ENCODE measurements at places on chromosomes 2 and 18. TPM values are rescaled to one million over a fixed set of nuclear protein-coding genes. Genes with fewer than 3 reads are reported as not detected.

The MAP3K19 gene
- not detected for total RNA-seq

The TGOLN2 gene
- 199 TPM for total RNA-seq

The ANKRD44 gene
- total RNA-seq: 145 TPM

The PTPRN gene
- total RNA-seq: not detected

- no peak for DNase-seq
- no peaks in the 10 kb centered on the region for H3K36me3 ChIP-seq
- peak overlapping the region; percentile 29 for H3K27ac ChIP-seq
- no peak overlapping the region for H3K4me3 ChIP-seq
Observed at GRCh38 chr2:46862514-46862913, 53.1 kb downstream of the MCFD2 start.

DNA sequence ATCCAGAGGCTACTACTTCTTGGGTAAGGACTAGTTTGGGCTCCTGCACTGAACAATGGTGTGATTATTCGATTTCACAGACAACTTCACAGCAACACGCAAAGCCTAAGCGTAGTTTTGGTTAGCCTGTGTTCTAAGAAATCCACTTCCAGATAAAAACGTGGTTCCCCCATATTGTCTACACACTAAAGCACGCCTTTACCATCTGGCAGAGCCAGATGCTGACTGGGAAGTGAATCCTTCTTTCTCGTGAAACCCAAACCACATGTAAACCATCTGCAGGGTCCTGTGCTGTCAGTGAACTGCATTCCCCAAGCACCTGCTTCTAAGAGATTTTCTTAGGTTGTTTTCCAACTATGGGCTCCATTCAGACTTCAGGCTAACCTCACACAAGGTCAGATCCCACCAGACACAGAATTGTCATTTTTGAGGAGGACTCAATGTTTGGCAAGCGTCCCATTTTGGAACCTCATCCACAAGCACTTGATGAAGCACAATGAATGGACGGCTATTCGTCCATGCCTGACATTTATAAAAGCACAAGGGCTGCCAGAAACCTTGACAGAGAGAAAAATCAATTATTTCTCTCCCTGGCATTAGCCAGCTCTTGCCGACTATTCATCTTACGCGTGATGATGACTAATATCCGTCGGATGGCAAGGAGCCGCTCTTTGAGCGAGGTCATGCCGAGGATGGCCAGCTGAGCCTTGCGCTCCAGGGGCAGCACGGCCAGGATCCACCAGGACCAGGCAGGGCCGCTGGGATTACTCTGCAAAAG, 38.4 kb downstream of the LONRF2 start:
- no peak overlapping the region for H3K4me3 ChIP-seq
- no peaks in the 10 kb centered on the region for H3K36me3 ChIP-seq
- H3K27ac ChIP-seq: no peak overlapping the region
- no peak for DNase-seq
- H3K4me1 ChIP-seq: no peaks in the 10 kb centered on the region
- H3K27me3 ChIP-seq: no peaks in the 10 kb centered on the region

GRCh38 chr2:158491072-158491471, 34.3 kb downstream of the PKP4 start:
- H3K27me3 ChIP-seq: no peaks in the 10 kb centered on the region
- no peak for DNase-seq
- no peaks in the 10 kb centered on the region for H3K36me3 ChIP-seq
- no peak overlapping the region for H3K4me3 ChIP-seq
- H3K4me1 ChIP-seq: peaks cover 18% of the 10 kb centered on the region
- H3K27ac ChIP-seq: no peak overlapping the region

- peaks cover 4% of the 10 kb centered on the region for H3K4me1 ChIP-seq
- H3K27me3 ChIP-seq: no peaks in the 10 kb centered on the region
- no peak for DNase-seq
Observed at GRCh38 chr18:10936176-10937053, 213.0 kb downstream of the PIEZO2 start.

- H3K4me1 ChIP-seq: peaks cover 11% of the 10 kb centered on the region
- no peak overlapping the region for H3K4me3 ChIP-seq
- H3K36me3 ChIP-seq: no peaks in the 10 kb centered on the region
Observed at GRCh38 chr2:127694986-127695385, 6.3 kb upstream of the SFT2D3 start.

DNA sequence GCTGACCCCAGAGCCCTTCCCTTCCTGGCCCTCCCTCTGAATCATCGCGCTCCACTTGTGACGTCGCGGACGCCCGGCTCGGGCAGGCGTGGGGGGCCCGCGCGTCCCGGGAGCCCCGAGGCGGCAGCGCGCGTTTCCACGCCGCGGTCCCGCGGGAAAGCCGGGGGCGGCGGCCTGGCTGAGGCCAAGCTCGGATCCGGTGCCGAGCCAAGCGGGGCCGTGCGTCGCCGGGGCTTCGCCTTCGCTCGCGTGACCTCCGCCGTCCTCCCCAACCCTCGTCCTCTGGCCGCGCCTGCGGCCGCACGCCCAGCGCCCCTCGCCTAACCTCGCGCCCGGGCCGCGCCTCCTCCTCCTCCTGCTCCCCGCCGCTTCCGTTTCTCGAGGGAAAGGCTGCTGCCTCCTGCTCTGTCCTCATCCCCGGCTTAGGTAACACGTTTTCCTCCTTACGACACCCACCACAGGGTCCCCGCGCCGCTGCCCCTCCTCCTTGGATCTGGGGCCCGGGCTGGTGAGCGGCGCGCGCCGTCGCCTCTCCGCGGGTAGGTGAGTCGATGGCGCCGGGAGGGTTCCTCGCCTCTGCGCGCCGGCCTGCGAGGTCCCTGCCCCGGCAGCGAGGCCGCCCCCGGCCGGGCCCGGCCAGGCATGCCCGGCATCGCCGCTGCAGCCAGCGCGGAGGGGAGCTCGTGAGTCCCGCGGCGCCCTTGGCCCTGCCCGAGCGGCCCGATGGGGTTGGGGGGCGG, at the start of gene INPP1:
INPP1 (plus strand) TSS at position 54 of the 740 bp plus-strand sequence. CDS start 16,514 bp downstream, outside the sequence.
- no peaks in the 10 kb centered on the region for H3K36me3 ChIP-seq
- peak; percentile 92 for DNase-seq
- peak within 1 kb of the TSS; percentile 91 for H3K27ac ChIP-seq

DNA sequence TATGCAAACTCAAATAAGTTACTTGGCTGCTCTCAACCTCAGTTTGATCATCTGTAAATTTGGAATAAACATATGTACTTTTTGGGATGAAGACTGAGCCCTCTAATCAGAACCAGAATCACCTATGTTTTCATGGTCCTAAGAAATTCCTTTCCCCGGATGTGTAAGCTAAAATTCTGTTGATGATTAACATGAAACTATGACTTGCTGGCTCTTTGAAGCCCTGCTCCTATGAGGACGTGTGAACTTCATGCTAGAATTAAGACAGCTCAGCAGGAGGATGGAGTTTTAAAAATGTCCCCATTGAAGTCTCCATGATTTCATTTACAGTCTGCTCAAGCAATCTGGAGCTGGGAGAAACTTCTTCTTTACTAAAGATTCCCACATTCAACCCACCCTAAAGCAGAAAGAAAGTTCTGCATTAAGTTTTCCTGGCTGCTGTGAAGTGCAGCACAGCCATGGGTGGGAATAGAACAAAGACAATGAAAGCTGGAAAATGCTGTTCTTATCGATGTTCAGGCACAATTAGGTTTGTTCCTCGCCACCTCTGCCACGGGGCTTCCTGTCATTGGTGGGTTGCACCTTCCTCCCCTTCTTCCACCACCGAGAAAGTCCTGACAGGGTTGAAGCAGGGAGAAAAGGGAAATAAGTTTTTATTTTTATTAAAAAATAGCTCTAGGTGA, 50.9 kb downstream of the ADCYAP1 start:
- no peaks in the 10 kb centered on the region for H3K27me3 ChIP-seq
- DNase-seq: no peak
- no peaks in the 10 kb centered on the region for H3K36me3 ChIP-seq
- no peak overlapping the region for H3K4me3 ChIP-seq
- no peaks in the 10 kb centered on the region for H3K4me1 ChIP-seq
- no peak overlapping the region for H3K27ac ChIP-seq

GRCh38 chr18:55233857-55234256, 274.6 kb upstream of the CCDC68 start:
- H3K27ac ChIP-seq: peak overlapping the region; percentile 23
- peaks cover 21% of the 10 kb centered on the region for H3K4me1 ChIP-seq
- no peak for DNase-seq
- H3K4me3 ChIP-seq: no peak overlapping the region

DNA sequence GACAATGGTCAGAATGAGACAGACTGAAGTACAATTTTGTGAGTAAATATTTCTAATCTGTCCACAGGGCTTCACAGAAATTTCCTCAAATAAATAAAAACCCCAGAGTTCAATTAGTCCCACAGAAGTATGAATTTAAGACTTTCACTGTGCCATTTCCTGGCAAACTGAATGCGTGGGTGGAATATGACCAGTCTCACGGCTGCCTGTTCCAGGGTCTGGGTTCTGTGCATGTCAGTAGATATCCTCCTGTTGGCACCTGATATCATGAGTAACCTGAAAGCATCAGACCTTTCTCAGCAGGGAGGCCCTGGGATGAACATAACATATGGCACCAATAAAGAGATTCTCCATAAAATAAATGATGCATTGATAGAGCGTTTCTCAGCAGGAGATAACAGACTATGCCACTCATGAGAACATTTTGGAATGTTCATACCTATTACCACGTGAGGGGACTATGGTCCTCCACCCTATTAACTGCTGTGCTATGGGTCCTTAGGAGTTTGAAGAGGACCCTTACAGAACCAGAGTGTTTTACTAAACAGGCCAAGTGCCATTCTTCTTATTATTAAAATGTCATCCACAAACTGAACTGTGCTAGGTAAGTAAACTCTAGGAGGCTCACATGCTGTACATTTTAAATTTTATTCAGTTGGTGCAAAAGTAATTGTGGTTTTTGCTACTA, 10.6 kb upstream of the MALL start:
- no peak for DNase-seq
- H3K27ac ChIP-seq: no peak overlapping the region
- H3K36me3 ChIP-seq: no peaks in the 10 kb centered on the region
- no peaks in the 10 kb centered on the region for H3K4me1 ChIP-seq
- H3K4me3 ChIP-seq: no peak overlapping the region

All from spleen (tissue), 13 donors.